ENCODE measurements at places on chromosomes 7 and 10.

GRCh38 chr10:61963669-61964058 lies 62.2 kb downstream of the ARID5B start:
- no peak for DNase-seq

DNA sequence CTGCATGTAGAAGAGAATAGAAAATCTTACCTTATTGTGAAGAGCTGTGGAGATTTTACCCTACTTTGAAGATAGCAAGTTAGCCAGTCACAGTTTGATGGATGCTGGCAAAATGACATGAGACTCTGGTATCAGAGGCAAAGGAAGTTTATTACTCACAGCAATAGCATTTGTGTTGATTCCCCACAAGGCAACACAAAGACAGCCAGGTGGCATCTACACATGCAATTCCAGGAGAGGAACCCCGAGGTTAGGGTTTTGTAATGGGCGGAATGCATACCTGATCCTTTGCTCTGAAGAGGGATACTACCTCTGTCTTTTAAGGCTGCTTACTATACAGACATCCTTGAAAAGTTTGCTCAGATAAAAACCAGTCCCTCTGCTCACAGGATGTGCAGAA lies 59.5 kb downstream of the AHR start:
- no peak for DNase-seq

GRCh38 chr10:93417266-93417665 lies 64.9 kb downstream of the MYOF start:
- DNase-seq = no peak

- DNase-seq = no peak
Measured at GRCh38 chr10:122333037-122333436, 41.5 kb upstream of the PLEKHA1 start.

GRCh38 chr10:101843032-101844021 lies at the start of gene KCNIP2:
Gene KCNIP2, minus strand, starts transcription at chr10:101843800. Its CDS starts 232 bp downstream, at chr10:101843568.
- peak; percentile 37 for DNase-seq

- DNase-seq = no peak
Measured at GRCh38 chr7:46226860-46227259, 305.8 kb upstream of the IGFBP3 start.

DNA sequence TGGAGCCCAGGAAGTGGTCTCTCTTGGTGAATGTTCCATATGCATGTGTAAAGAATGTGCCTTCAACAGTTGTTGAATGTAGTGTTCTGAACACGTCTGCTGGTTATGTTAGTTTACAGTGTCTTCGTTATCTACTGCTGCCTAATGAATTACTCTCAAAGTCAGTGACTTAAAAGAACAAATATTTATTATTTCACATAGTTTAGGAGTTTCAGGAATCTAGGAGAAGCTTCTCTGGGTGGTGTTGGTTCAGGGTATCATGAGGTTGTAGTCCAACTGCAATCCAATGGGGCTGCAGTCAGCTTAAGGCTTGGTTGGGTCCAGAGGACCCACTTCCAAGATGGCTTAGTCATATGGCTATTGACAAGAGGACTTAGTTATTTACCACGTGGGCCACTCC lies 36.6 kb upstream of the IGFBP3 start:
- DNase-seq = no peak

- DNase-seq = no peak
Measured at GRCh38 chr7:129626896-129627295, 15.4 kb downstream of the NRF1 start.

GRCh38 chr7:8382004-8382730 lies 51.2 kb upstream of the NXPH1 start:
- DNase-seq = no peak

DNA sequence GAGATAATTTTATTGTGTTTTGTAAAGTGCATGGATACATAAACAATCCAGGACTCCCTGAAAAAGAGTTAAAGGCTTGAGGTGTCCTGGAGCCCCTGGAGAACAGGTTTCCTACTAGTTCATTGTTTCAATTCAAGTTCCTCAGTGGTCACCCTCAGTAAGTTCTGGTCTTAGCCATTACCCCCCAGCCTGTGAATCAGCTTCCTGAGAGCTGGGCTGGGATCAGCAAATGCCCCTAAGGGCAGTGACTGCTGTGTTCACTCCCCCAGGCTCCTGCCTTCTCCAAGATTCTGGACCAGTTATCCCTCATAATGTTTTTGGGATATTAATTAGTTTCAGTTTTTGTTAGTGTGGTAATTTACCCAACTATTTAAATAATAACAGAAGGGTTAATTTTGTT lies 151.6 kb upstream of the PRSS58 start:
- DNase-seq = no peak

DNA sequence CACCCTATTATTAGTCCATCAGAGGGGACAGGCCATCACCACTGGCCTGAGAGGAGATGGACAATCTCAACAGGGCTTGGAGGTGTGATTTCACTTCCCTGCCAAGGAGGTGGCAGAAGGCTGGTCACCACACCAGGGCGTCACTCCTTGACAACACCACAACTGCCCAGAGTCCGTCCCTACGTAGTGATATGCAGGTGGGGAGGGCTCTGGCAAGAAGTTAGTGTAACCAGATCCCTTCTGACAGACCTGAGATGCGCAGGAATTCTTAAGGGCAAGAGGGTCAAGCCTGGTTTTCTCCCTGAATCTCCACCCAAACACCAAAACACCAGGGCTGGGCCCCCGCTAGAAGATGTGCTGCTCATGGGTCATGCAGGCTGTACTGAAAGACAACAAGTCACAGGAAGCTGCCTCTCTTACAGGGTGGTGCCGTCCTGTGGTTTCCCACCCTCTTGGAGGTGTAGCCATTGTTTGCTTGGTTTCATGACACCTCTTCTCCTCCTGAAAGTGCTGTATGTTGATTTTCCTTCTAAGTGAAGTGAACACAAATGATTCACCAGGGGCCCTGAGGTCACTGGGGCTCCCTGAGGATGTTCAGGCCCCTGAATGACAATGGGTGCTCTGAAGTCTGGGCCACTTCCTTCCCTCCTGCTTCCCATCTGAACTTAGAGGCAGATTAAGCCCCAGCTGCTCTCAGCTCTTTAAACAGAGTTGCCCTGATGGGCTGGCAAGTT lies 27.1 kb downstream of the ATXN7L1 start:
- DNase-seq = peak; percentile 64

GRCh38 chr10:120514035-120514620 lies 57.1 kb downstream of the PLPP4 start:
- no peak for DNase-seq

DNA sequence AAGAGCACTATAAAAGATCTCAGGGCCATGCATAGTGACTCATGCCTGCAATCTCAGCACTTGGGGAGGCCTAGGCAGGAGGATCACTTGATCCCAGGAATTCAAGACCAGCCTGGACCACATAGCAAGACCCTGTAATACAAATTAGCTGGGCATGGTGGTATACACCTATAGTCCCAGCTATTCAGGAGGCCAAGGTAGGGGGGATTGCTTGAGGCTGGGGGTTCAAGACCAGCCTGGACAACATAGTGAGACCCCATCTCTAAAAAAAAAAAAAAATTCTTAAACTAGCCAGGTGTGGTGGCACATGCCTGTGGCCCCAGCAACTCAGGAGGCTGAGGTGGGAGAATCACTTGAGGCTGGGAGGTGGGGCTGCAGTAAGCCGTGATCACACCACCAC lies 15.8 kb downstream of the STYXL1 start:
- no peak for DNase-seq

- DNase-seq = peak; percentile 31
Measured at GRCh38 chr7:152341039-152341913, 94.5 kb downstream of the KMT2C start.

- peak; percentile 11 for DNase-seq
Measured at GRCh38 chr7:151608031-151608551, 88.4 kb upstream of the RHEB start.

DNA sequence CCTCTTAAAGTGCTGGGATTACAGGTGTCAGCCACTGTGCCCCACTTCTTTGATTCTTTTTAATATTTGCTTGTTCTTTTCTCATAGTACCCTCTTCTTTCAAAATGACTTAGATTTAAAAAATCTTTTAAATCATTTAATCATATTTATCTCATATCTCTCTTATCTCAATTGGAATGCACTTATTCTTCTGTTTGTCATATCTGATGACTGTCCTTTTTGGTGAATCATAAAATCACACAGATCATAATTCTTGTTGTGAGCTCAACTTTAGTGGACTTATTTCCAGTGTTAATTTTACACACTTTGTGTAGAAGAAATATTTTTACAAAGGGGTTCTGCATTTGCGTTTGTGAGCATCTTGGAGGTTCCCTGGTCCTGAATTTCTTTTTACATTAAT lies 220.3 kb upstream of the SLC26A5 start:
- DNase-seq = no peak

DNA sequence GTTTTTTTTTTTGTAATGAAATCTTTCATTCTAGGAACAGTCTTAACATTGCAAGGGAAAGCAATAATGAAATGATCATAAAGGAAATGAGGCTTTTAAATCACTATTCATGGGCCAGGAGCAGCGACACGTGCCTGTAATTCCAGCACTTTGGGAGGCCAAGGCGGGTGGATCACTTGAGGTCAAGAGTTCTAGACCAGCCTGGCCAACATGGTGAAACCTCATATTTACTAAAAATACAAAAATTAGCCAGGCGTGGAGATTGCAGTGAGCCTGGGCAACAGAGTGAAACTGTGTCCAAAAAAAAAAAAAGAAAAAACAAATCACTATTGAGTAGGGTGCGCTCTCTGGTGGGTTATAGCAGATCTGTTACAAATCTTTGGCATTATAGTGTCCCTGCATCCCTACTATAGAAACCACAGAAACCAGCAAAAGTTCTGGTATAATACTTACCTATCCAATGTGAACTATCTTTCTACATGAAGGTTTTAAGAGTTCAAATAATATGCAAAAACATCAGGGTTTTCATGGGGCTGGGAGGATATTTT lies 72.1 kb downstream of the GLI3 start:
- no peak for DNase-seq

GRCh38 chr10:15744217-15744865 lies 24.6 kb upstream of the ITGA8 start:
- DNase-seq = no peak

DNA sequence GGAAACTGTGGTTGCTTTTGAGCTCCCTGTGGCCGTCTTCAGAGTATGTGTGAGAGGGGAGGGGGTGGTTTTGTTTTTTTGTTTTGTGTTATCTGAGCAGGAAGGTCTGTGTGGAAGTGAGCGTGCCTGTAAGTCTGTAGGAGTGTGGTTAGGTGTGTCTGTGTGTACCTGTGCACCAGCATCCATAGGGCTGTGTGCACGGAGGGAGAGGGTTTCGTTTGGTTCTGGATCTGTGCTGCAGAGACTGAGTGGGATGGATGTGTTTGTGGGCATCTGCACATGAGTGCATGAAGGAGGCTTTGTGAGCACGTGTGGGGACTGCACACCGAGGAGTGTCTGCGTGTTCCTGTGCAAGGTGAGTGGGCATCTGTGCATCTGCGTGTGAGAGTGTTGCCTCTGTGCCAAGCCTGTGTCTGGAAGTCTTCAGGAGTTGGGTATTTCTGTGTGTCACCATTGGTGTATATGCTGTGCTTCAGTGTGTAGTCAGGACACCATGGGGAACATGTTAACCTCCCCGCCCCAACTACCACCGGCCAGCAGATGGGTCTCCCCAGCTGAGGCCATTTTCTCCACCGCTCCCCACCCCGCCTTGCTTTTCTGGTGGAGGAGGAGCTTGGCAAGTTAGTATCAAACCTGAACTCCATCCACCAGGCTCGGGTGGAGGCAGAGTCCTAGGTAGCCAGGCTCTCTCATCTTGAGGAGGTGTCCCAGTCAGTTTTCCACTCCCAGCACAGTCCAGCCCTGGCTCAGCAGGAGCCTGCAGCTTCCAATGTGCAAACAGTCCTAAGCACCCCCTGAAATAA lies 7.1 kb upstream of the TLX1 start:
- DNase-seq = no peak

DNA sequence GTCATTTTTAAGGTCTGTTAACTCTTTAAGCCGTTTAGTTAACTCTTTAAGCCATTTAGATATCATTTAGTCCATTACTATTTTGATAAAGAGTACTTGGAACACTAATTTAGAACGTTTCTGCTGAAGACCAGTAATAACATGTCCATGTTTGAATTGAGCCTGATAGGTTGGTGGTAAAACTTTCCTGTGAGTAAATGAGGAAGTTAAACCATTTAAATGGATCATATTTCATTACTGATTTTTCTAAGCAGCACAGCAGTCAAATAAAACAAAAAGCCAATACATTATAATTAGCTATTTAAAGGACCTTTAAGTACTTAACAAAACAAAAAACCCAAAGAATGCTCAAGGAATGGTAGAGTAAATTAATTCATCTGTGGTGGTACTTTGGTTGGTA lies 29.4 kb downstream of the PHTF2 start:
- DNase-seq = no peak

DNA sequence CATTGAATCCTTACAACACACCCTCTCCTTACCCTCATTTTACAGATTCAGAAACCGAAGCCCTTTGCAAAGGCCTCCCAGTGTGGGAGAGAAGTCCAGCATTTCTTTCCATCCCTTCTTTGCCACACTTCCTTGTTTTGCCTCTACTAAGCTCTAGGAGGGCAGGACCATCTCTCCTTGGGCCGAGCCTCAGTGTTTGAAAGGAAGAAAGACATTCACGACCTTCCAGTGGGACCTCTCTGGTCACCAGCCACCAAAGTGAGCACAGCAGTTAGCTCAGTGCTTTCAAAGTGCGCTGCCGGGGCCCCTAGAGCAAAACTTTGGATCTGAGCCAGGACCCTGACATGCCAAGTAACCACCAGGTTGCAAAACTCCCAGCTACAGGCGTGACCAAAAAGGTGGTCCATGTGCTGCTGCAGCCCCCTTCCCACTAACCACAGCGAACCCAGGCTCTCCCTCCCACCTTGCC lies 12.4 kb downstream of the CTBP2 start:
- no peak for DNase-seq

- DNase-seq = no peak
Measured at GRCh38 chr7:52017802-52018679, 701.4 kb upstream of the COBL start.

DNA sequence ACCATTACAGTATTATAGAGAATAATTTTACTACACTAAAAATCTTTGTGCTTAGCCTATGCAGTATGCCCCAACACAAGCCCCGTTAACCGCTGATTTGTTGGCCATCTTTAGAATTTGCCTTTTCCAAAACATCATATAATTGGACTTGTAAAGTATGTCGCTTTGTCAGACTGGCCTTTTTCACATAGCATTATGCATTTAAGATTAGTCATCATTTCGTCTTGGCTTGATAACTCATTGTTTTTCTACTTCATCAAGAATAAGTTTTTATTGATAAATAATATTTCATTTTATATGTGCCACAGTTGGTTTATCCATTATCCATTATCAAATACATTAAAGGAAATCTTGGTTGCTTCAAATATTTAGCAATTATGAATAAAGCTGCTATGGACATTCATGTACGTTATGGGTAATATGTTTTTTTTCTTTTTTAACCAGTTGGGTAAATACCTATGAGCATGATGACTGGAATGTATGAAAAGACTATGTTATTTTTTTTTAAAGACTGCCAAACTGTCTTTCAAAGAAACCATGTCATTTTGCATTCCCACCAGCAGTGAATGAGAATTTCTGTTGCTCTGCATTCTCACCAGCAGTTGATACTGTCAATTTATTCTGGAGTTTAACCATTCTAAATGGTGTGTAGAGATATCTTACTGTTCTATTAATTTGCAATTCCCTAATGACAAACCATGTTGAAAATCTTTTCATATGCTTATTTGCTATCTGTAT lies 273.1 kb upstream of the KCND2 start:
- DNase-seq = no peak

GRCh38 chr10:4213441-4213840 lies 428.4 kb upstream of the KLF6 start:
- DNase-seq = no peak

- DNase-seq = no peak
Measured at GRCh38 chr7:36658335-36659171, 65.7 kb downstream of the AOAH start.

- DNase-seq = no peak
Measured at GRCh38 chr7:95220328-95220727, 104.0 kb downstream of the PON1 start.

- no peak for DNase-seq
Measured at GRCh38 chr7:108147031-108147563, 16.9 kb upstream of the LAMB4 start.

All from CD4-positive, alpha-beta T cell (primary cell).